ENCODE measurements at places on chromosomes 4 and X. TPM values are rescaled to one million over a fixed set of nuclear protein-coding genes. Genes with fewer than 3 reads are reported as not detected.

TMEM144 gene
- polyA plus RNA-seq: 4.4 TPM

GRCh38 chrX:46204721-46205422 is 340.3 kb downstream of the ZNF674 start:
- no peak for DNase-seq
- no peaks in the 10 kb centered on the region for H3K36me3 ChIP-seq
- H3K4me1 ChIP-seq: no peaks in the 10 kb centered on the region
- no peak overlapping the region for H3K4me3 ChIP-seq
- no peak overlapping the region for H3K27ac ChIP-seq

GRCh38 chr4:137541181-137541580 is 8.9 kb upstream of the PCDH18 start:
- H3K27ac ChIP-seq: no peak overlapping the region
- no peak for DNase-seq
- no peaks in the 10 kb centered on the region for H3K36me3 ChIP-seq
- H3K27me3 ChIP-seq: no peaks in the 10 kb centered on the region
- H3K4me3 ChIP-seq: no peak overlapping the region

GRCh38 chr4:8381814-8382581 is 58.5 kb downstream of the ACOX3 start:
- DNase-seq: no peak
- peaks cover 5% of the 10 kb centered on the region for H3K4me1 ChIP-seq
- peaks cover 93% of the 10 kb centered on the region for H3K36me3 ChIP-seq
- no peaks in the 10 kb centered on the region for H3K27me3 ChIP-seq
- H3K27ac ChIP-seq: no peak overlapping the region

GRCh38 chr4:140095694-140096482 is 58.1 kb downstream of the MAML3 start:
- peaks cover 31% of the 10 kb centered on the region for H3K4me1 ChIP-seq
- H3K4me3 ChIP-seq: no peak overlapping the region
- DNase-seq: no peak
